Tibial nerve (tissue), 4 donors: ENCODE measurements at places on chromosomes 5 and 9. TPM values are rescaled to one million over a fixed set of nuclear protein-coding genes. Genes with fewer than 3 reads are reported as not detected.
A peak's percentile ranks its signal among the peaks of the same experiment; 100 is the strongest.

The ORM2 gene
- not detected for total RNA-seq

The PURA gene
- 44.8 TPM for total RNA-seq

- no peaks in the 10 kb centered on the region for H3K36me3 ChIP-seq
- no peak for DNase-seq
- no peaks in the 10 kb centered on the region for H3K27me3 ChIP-seq
- no peaks in the 10 kb centered on the region for H3K4me1 ChIP-seq
These were observed 21.6 kb upstream of the MIER3 start for GRCh38 chr5:56973473-56973872.

GRCh38 chr9:128394379-128395168 lies 23.4 kb downstream of the URM1 start:
- no peaks in the 10 kb centered on the region for H3K4me1 ChIP-seq
- peaks cover 46% of the 10 kb centered on the region for H3K36me3 ChIP-seq
- DNase-seq, result no peak
- no peak overlapping the region for H3K4me3 ChIP-seq
- H3K27me3 ChIP-seq, result no peaks in the 10 kb centered on the region

GRCh38 chr5:126251024-126251423 lies 172.2 kb upstream of the GRAMD2B start:
- DNase-seq, result no peak
- H3K27ac ChIP-seq, result no peak overlapping the region
- no peaks in the 10 kb centered on the region for H3K4me1 ChIP-seq
- no peaks in the 10 kb centered on the region for H3K36me3 ChIP-seq
- H3K4me3 ChIP-seq, result no peak overlapping the region

- no peaks in the 10 kb centered on the region for H3K27me3 ChIP-seq
- no peaks in the 10 kb centered on the region for H3K4me1 ChIP-seq
- no peaks in the 10 kb centered on the region for H3K36me3 ChIP-seq
These were observed 200.0 kb downstream of the ACTL7B start for GRCh38 chr9:108655818-108656217.

DNA sequence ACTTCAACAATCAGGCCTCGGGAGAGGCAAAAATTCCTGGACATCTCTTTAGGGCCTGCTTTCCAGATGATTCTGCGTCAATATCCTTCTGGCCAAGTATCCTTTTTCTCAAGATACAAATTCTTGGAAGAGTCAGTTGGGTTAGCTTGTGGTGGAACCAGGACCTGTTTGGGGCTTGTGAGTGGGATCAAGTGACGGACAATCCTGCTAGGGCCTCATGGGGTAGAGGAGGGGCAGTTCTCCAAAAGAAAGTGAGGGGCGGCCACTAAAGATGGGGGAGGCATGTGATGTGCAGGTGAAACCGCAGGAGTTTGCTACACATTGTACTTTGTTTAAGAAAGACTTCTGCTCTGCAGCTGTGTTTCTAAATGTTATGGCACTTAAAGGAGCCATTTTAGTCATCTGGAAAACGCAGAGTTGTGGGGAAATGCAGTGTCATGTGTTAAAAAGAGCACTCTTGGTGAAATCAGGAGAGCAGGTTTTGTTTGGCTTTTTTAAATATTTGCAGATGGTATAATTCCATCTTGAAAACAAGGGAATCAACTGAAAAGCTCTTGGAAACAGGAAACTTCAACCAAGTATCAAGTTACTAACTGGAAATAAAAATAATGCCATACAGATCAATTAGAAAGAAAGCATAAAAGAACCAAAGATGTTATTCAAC lies 27.4 kb upstream of the GSN start:
- DNase-seq, result no peak
- no peaks in the 10 kb centered on the region for H3K27me3 ChIP-seq
- peak overlapping the region; percentile 37 for H3K27ac ChIP-seq
- no peak overlapping the region for H3K4me3 ChIP-seq
- H3K36me3 ChIP-seq, result no peaks in the 10 kb centered on the region
